ENCODE measurements at places on chromosomes 3 and 15.

- no peak for DNase-seq
Measured at GRCh38 chr3:194163697-194164096, 27.7 kb downstream of the HES1 start.

DNA sequence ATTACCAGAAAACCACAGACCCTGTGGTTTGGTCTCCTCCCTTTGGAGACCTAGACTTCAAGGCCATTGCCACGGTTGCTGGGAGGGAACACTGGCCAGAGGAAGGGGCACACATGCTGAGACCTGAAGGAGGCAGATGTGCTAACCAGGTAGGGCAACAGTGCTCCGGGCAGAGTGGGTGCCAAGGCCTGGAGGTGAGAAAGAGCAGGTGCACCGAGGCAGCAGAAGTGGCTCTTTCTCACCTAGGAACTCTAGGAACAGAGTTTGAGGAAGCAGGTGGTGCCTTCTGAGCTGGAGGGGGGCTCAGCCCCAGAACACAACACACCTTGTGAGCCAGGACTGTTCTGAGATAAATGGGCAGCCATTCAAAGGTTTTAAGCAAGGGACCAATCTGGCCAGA, 106.1 kb downstream of the MEGF11 start:
- no peak for DNase-seq

DNA sequence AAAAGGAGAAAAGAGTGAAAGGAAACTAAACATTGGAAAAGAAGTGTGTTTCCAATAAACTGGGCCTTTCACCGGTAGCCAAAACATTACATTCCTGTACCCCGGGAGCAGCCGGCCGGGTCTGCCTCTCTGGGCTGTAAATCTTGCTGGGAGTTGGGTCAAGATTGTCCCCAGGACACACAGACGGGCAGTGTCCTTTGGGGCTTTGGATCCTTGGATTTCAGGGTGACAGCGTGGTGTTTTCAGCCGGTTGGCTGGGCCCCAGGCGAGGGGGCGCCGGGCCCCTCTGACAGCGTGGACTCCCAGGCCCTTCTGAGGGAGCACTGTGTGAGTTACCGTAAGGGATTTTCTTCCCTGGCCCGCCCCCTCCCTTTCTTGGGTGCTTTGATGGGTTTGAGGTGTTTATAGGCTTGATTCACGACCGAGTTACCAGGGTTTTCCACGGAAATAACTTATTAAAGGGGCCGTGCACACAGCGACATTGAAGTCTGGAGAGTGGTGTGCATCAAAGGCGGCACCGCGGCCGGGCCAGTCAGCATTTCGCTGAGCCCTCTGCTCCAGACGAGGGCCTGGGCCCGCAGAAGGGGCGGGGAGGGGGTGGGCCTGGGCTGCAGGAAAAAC, 27.4 kb downstream of the SMAD6 start:
- no peak for DNase-seq

- DNase-seq, result no peak
Measured at GRCh38 chr3:171306631-171307030, 153.6 kb downstream of the TNIK start.

Data from NAMALWA (cell line).